ENCODE measurements at places on chromosomes 12 and 14.
A peak's percentile ranks its signal among the peaks of the same experiment; 100 is the strongest.

- DNase-seq = no peak
These were observed 44.4 kb upstream of the TCL1A start for GRCh38 chr14:95758331-95758730.

GRCh38 chr12:116759783-116760621 lies 21.9 kb downstream of the RNFT2 start:
- no peak for DNase-seq

DNA sequence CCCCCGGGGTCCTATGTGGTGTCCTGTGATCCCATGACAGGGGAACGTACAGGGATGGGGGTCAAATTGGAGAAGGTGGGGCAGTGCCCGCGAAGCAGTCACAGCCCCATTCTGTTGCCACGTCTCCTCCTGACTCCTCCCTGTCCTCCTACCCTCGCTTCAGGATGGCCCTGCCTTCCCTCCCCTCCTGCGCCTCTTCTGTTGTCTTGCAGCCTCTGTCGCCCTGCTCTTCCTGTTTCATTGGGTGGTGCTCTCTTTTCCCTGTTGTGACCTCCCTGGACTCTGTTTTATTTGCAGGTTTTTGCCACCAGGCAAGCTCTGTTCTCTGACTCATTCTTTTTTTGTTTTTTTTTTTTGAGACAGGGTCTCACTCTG lies 18.7 kb downstream of the CABP1 start:
- DNase-seq = no peak

DNA sequence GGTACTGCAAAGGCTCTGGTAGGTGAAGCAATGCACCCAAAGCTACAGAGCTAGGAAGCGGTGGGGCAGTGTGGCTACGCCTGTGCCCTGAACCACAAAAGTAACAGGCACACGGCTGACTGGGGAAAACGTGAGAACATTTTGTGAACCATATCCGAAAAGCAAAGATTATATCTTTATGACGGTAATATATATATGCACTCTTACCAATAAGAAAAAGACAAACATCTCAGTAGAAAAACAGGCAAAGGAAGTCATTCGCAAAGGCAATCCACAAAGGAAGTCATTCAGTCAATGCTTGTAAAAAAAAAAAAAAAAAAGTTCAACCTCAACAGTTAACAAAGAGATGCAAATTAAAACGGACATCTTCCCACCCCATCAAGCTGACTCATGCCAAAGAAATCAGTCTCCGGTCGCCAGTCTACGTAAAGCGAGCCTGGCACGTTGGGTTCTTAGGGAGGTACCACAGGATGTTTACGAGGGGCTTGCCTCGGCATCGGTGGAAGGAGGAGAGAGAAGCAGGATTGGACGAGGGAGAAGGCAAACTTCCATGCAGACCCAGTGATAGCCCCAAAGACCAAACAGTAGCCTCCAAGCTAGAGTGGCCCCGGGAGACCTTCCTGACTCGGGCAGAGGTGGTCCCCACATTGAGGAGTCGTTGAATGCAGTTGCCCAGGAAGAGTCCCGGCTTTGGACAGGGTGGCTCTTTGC lies 39.4 kb upstream of the PPP2R5C start:
- no peak for DNase-seq

DNA sequence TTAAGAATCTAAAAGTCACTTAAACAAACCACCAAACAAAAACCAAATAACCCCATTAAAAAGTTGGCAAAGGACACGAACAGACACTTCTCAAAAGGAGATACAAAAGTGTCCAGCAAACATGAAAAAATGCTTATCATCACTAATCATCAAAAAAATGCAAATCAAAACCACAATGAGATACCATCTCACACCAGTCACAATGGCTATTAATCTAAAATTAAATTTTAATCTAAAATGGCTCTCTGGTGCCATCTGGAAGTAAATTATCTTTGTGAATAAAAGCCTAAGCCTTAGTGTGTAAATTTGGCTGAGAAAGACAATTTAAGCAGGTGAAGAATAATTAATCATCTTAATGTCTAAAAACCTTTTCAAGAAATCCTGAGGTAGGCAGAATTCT lies 204.5 kb upstream of the PPFIA2 start:
- no peak for DNase-seq

GRCh38 chr12:22722081-22722480 lies 97.1 kb downstream of the ETNK1 start:
- no peak for DNase-seq

DNA sequence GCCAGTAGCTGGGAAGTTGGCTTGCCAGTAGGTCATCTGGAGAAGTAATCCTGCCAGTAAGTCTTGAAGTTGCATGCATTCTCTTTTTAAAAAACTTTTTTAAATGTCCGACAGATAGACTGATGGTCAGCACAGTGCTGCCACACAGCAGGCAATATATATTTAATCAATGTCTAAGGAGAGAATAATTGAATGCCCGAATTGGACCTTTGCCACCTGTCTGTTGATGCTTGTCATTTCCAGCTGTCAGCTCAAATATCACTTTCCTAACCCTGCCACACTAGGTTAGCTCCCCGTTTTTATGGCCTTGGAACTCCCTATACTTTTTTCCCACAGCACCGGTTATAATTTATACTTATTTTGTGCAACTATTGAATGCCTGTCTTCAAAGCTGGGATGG lies 2.1 kb upstream of the SLC15A4 start:
- DNase-seq = no peak

DNA sequence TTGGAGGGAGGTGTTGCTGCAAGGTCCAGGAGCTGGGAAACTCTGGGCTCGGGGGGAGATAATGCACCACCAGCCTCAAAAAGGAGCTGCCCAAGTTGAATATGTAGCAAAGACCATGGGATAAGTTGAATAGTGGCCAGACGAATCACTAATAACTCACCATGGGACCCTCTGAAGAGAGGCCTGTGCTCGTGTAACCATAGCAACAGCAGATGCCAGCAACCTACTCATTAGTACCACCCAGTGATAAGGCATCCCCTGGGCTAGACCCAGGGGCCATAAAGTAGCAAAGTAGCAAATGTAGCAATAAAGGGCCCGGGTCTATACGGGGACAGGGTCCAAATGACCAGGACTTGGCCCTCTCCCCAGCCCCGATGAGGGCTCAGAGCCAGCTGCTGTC lies 328.0 kb downstream of the DPF3 start:
- DNase-seq = no peak

- DNase-seq = no peak
These were observed 2.0 kb upstream of the MDM1 start for GRCh38 chr12:68334132-68334531.

- DNase-seq = no peak
These were observed 11.2 kb upstream of the PXN start for GRCh38 chr12:120276734-120277133.

DNA sequence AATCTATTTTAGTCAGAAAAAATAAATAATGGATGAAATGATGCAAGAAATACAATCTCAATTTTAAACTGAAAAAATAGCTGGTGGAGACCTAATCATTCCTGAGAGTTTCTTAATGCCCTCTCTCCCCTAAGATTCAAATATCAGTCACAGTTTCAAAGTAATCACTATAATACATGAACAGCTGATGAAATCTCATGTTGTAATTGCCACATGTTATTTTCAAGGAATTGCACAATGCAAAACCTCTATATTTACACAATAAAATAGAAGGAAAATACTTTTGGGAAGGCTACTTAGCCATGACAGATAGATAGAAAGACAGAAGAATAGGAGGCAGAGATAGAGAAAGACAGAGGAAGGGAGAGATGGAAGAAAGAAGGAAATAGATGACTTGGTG lies 18.2 kb downstream of the IFNG-AS1 start:
- DNase-seq = no peak

DNA sequence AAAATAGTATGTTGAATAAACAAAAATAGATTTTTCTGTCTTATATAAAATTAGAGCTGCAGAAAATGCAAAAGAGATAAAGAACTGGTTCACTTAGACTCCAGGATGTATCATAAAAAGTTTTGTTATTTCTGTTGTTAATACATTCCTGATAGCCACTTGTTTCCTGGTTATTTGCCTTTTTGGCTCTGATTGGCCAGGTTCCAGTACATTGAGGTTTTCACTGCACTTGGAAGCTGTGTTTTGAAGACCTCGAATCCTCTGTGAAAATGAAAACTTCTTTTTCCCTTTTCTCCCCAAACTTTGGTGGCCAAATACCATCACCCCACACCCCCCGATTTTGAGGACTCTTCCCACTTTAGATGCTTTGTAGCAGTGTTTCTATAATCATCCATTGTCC lies 525.3 kb downstream of the MED13L start:
- no peak for DNase-seq

GRCh38 chr14:104356738-104357688 lies 218.6 kb downstream of the KIF26A start:
- no peak for DNase-seq

GRCh38 chr12:104866291-104866690 lies 91.8 kb downstream of the SLC41A2 start:
- no peak for DNase-seq

DNA sequence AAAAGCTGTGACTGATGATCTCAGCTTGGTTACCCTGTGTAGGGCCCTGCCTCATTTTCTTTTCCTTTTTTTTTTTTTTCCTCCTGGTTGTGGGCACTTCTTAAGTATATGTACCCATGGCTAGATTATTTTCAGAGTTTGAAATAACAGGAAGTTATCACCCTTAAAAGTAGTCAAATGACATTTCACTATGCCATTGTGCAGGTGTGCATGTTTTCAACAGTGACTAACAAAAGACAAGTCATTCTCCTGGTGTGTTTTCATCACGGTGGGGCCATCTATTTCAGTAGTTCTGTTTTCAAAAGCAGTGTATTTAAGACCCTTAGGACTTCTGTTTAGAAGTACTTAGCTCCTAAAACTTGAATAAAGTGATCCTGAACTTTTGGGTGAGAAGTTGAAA lies 15.0 kb downstream of the GABARAPL1 start:
- no peak for DNase-seq

DNA sequence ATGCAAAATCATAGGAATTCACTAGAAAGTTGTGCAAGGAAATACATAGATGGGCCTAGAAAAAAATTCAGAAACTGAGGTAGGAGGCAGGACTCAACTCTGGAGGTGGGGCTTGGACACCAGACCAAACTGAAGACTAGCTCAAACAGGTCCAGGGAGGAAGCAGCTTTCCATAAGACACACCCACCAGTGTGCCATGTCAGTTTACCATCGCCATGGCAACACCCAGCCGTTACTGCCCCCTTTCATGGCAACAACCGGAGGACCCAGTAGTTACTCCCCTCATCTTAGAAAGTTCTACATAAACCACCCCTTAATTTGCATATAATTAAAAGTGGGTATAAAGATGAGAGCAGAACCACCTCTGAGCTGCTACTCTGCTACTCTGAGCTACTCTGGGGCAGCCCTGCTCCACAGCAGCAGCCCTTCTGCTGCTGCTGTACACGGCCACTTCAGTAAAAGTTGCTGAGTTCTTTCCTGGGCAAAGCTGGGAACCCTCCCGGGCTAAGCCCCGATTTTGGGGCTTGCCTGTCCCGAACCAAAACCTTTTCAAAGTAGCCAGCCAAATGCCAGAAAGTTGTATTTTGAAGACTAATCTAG lies 30.8 kb upstream of the NINJ2 start:
- no peak for DNase-seq

DNA sequence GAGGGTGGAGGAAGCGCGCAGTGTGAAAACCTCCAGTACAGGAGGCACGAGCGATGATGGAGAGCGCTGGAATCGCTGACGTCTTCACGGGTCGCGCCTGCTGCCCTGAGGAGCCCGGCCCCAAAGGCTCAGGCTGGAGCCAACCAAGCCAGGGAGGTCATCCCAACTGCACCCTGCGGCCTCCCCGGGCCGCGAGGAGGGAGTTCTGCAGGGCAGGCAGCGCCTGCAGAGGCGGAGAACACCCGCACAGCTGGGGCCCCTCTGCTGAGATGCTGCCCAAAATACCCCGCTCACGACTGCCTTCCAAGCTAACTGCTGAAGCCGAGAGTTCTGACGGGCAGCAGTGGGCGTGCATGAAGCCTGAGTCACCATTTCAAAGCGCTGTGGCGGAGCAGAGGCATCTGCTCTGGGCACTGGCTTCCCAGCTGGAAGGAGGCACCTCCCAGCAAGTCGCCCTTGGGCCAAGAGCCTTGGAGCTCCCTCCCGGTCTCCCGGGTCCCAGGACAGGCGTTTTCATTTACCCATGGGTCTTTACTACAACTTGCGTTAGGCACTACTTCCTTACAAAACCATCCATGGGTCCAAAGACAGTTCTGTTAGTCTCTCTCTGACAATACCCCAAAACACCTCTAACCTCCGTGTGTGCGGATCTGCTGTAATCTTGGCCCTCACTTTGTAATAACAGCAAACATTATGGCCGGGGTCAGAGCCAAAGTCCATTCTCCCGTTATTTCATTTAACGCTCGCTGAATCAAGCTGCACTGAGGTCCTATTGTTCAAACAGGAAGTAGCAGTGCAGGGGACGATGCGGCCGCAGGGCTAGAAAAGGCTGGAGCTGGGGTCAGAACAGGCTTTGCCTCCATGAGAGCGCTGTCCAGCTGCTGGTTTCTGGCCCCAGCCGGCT lies 60.1 kb upstream of the RIMBP2 start:
- DNase-seq = peak; percentile 26

DNA sequence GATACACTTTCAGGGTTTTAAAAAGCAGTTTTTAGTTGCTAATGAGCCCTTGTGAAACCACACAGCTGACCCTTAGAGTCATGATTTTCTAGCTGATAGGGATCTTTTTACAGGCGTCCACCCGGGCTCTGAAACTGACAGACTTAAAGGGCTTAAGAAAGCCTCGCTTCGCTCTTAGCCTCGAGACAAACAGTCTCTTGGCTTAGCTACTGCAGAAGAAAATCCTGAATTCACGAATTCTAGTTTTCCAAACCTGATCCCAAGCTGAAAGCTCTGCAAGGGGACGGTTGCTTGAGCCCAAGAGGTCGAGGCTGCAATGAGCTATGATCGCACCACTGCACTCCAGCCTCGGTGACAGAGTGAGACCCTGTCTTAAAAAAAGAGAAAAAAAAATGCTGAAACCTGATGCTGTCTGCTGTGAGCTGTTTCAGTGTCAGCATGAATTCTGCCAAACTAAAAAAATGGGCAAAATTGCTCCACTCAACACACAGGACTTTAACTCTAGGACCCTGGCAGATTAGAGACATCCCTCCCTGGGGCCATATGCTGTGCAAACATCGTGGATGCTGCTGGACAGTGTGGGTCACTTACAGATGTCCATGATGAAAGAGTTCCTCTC lies 3.1 kb upstream of the HPD start:
- no peak for DNase-seq

DNA sequence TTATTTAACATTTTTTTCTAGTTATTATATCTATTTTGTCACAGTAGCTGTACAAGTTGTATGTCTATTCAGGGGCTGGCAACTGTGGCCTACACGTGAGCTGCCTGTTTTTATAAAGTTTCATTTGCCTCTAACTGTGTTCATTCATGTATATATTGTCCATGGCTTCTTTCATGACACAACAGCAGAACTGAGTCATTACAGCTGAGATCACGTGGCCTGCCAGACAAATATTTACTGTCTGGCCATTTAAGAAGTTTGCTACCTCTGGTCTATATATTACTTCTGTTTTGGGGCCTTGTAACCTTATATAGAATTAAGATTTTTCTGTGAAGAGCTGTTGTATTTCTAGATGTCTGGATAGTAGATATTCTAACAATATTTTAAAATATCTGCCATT lies 37.9 kb downstream of the KIAA0586 start:
- no peak for DNase-seq

- no peak for DNase-seq
These were observed 65.1 kb downstream of the DAAM1 start for GRCh38 chr14:59253527-59253926.

All from GOT3 (cell line).